ENCODE measurements at places on chromosomes 1 and 21. TPM values are rescaled to one million over a fixed set of nuclear protein-coding genes. Genes with fewer than 3 reads are reported as not detected.

DNA sequence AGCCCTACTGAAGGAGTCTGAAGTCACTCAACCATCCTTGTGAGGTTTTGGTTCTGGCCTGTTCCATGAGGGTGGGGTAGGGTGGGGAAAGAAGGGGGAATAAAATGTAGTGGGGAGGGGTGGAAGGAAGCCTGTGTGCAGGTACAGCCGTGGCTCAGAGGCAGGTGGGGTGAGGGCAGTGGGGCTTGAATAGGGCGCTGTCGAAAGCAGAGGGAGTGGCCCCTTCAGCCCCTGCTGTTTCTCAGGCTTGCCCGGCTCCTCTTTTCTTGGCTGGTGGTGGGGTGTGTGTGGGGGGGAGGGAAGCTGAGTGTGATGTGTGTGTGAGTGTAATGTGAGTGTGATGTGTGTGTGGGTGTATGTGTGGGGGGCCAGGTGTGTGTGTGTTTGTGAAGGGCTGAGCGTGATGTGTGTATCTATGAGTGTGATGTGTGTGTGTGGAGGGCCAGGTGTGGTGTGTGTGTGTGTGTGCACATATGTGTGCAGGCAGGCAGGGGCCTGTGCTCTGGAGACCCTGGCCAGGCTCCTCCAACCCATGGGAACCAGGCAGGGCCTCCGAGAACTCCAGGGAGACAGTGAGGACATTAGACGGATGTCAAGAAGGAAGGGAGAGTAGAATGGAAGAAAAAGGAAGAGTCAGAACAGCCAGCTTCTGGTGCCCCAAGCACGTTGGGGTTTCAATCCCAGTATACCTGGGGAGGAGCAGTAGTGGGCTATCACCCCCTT lies 9.0 kb downstream of the SOX13 start:
- DNase-seq = no peak

DNA sequence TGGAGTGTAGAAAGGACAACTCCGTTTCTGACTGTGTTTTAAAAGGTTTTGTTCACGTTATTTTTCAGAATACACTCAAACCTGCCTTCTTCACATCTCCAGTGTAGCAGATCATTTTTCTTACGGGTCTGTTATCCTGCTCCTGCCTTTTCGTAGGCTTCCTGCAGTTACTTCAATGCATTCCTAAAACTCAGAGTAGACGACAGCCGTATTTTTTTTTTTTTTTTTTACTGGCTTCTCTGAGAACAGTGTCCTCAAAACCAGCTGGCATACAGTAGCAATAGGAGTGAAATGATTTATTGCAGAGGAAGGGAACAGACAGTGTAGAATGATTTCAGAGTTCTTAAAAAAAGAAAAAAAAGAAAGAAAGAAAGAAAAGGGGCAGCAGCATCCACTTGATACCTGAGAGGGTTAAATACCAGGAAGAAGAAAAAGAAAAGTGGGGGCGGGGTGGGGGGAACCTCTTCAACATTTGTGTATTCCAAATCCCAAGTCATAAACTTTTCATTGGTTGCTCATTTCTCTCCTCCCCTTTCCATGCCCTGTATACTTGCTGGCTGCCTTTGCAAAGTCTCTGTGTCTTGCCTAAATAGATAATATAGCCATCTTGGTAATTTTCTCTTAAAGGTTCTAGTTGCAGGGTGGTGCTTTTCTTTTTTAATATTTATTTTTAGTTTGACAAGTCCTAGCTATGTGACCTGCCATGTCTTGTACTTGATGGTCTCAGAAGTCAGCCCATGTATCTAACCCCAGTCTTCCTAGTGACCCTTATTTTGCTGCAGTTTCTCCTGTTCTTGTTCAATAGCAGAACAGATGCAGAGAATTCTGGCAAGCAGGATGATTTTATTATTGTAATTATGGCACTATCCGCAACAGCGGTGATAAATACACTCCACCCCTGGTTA lies 2.8 kb downstream of the TGFB2 start:
- no peak for DNase-seq

DNA sequence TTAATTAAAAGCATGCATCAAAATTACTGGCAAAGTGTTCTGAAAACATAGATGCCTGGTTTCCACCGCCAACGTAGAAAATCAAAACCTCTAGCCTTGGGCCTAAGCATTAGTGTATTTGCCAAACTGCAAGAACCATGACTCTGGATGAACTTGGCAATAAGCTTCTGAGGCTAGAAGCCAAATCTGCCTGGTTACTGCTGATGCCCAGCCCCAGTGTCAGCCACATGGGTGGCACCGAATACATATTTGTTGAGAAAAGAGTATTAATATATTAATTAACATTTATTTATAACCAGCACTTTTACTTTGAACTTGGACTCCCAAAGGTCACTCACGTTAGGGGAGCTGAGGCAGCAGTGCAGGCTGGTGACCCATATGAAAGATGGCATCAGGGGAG lies 140.6 kb upstream of the HMGB4 start:
- no peak for DNase-seq

GRCh38 chr1:17485281-17485680 lies 45.8 kb upstream of the RCC2 start:
- no peak for DNase-seq

DNA sequence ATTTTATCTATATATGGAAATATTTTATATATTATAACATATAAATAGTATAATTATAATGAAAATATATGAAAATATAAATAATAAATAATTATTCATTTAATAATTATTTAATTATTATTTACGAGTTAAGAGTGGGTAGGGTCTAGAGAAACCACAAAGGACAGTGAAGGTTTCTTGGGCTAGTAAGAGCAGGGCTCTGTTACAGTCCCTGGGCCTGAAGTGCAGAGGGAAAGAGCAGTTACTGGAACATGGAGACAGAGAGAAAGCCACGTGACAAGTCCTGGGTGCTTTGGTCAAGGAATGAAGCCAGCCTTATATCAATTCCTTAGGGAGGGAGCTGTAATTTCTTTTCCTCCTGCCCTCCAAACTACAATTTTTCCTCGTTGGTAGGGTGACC lies 117.2 kb upstream of the OLIG2 start:
- DNase-seq = no peak

GRCh38 chr21:38957575-38958322 lies 152.0 kb downstream of the ETS2 start:
- DNase-seq = no peak

- no peak for DNase-seq
Measured at GRCh38 chr1:38101037-38101785, 54.6 kb upstream of the POU3F1 start.

- no peak for DNase-seq
Measured at GRCh38 chr1:215889871-215890270, 322.8 kb downstream of the KCTD3 start.

GRCh38 chr1:203131548-203132200 lies 4.1 kb downstream of the ADORA1 start:
- no peak for DNase-seq

DNA sequence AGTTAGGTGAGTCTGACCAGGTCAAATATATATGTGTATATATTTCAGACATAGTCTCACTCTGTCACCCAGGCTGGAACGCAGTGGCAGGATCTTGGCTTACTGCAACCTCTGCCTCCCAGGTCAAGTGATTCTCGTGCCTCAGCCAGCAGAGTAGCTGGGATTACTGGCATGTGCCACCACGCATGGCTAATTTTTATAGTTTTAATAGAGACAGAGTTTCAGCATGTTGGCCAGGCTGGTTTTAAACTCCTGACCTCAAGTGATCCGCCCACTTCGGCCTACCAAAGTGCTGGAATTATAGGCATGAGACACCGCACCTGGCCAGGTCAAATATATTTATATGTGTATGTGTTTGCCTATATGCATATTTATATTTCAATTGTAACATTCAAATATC lies 581.5 kb upstream of the B3GALT2 start:
- DNase-seq = no peak

DNA sequence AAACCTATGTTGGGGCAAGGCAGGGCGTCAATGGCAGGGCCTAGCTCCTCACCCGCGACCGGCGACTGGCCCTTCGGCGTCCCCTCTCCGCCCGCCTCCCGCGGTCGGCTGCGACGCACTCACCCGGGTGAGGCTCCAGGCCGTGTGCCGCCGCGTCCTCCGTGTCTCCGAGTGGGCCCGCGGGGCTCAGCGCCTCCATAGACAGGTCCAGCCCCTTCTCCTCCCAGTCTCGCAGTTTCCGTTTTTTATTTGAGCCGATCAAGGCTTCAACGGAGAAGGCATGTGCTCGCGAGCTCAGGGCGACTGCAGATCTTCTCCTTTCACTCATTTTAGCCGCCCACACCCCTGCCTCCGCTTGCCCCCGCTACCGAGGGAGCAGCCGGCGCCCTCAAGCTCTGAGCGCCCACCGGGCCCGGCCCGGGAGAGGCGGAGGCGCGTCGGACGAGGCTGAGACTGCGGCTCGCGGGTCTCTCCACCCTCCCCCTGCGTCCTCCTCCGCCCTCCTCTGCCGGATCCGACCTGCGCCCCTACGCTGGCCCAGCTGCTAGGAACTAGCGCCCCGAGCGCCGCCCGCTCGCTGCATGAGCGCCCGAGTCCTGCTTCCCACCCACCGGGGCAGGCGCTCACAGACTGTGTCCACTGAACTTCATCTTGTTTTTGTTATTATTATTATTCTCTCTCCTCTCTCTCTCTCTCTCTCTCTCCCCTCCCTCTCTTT lies 516 bp downstream of the TBX15 start:
- no peak for DNase-seq

DNA sequence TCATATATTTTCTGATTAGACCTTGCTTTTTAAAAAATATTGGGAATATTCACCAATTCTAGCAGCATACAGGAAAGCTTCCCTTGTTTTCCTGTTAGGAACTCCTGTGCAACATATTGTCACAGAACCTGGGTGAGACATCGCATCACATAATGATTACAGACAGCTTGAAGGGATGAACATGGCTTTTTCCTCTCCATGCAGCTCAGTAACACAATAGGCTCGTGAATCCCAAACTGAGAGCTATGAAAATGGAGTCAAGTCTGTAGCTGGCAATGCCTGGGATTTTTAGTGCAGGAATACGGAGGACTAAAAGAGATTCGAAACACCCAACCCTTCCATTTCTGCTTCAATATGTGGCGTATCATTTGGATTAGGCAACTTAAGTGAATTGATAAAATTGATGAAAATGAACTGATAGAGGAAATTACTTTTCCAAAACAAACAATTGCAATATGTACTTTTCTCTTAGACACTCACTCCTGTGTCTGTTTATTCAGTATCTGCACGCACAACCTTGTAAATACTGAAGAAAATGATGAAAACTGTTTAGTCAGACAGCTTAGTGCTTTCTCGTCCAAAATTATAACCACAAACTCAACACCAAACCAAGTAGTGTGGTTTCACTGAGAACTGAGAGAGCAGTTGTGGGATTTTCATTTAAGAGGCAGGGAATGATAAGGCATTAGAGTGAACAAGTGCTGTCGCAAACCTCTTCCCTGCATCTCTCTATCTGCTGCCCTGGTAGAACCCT lies 250.4 kb downstream of the PTBP2 start:
- DNase-seq = no peak

DNA sequence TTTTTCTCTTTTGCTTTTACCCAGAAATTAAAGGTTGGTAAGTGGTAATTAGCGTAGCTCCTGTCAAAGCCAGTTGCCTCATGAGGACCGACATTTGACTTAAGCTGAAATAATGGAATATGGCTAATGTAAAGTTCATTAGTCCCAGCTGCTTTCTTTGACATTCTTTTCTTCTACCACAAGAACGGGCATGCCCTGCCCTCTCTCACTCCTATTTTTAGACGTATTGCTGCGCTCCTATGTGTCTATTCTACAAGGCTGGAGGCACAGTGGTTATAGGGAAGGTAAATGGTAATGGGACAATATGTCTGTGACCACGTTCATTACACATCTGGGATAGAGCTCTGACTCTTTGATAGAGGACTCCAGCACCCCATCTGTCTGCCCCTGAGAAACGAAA lies 6.8 kb downstream of the CORT start:
- no peak for DNase-seq

DNA sequence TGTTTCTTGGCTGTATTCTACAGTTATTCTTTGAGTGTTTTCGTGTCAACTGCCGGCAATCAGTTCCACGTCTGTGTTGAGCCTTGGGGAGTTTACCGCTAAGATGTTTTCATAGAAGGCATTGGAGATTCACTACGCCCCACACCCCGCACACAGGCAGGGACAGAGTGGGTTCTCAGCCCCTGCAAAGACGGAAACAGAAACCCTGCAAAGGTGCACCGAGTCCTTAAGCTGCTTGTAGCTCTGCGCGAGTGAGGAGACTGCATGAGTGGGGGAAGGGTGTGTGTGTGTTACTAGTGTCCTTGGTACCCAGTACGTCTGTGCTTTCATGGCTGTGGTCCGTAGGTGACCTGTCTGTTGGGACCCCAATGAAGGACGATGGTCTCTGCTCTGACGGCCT lies 1.9 kb downstream of the LHX4 start:
- no peak for DNase-seq

DNA sequence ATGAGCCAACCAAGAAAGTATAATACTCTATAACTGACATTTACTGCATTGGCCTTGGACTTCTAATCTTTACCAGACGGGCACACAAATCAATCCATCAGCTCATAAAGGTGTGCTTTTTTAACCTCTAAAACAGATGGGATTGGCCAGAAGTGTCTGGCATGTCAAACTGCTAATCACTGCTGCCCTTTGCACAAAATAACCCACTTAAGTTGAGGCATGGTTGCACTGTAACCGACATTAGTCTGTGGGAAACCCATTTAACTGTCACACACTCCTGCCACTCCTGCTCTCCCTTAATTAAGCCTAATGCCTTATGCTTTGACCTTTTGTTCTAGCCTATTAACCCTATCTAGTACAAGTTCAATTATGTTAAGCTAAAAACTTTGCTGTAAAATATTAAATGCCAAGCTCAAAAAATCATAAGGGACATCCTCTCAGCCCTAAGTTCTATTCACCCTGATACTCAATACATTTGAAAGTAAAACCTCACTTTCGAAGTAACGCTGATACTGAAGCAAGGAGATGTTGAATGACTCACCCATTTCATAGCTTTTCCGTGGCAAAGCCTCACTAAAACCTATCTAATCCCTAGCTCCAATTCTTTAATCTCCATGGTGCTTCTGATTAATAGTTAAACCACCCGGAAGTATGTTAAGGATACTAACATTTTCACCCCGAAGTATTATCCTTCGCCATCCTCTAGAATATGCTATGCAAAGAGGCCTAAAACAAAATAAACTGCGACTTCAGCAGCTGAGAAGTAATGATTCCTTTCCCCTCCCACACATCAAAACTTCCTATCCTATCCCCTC lies 12.9 kb downstream of the NRIP1 start:
- DNase-seq = no peak

GRCh38 chr1:6054596-6054995 lies 8.9 kb downstream of the KCNAB2 start:
- no peak for DNase-seq

DHCR24 gene
- 209 TPM for total RNA-seq

LAMC2 gene
- total RNA-seq = 11.4 TPM

PTPRC gene
- 14.0 TPM for total RNA-seq

KRTAP15-1 gene
- not detected for total RNA-seq

ZBTB37 gene
- 14.2 TPM for total RNA-seq

MYOM3 gene
- total RNA-seq = 0.20 TPM

LRRC71 gene
- 0.60 TPM for total RNA-seq

OR10K1 gene
- total RNA-seq = not detected

FASLG gene
- total RNA-seq = not detected
